8988T (cell line): ENCODE measurements at places on chromosomes 5 and 9.

DNA sequence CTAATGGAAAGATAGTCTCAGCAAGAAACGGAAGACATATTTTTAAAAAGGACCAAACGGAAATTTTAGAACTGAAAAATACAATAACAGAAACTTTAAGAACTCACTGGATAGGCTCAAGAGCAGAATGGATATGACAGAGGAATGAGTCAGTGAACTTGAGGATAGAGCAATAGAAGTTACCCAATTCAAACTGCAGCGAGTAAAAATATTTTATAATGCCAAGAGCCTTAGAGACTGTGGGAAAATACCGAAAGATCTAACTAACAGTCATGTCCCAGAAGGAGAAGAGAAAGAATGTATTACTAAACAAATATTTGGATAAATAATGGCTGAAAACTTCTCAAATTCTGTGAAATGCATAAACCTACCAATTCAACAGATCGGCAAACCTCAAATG is 40.8 kb downstream of the ADAMTS2 start:
- no peak for DNase-seq

- DNase-seq = no peak
Measured at GRCh38 chr9:114046875-114047274, 31.2 kb downstream of the AMBP start.

GRCh38 chr9:136143215-136144001 is 24.7 kb upstream of the TMEM250 start:
- no peak for DNase-seq

- no peak for DNase-seq
Measured at GRCh38 chr5:40801771-40802562, 3.8 kb upstream of the PRKAA1 start.

- no peak for DNase-seq
Measured at GRCh38 chr5:142605611-142606010, 80.3 kb downstream of the FGF1 start.

- DNase-seq = no peak
Measured at GRCh38 chr5:160339406-160340130, 27.2 kb upstream of the CCNJL start.

DNA sequence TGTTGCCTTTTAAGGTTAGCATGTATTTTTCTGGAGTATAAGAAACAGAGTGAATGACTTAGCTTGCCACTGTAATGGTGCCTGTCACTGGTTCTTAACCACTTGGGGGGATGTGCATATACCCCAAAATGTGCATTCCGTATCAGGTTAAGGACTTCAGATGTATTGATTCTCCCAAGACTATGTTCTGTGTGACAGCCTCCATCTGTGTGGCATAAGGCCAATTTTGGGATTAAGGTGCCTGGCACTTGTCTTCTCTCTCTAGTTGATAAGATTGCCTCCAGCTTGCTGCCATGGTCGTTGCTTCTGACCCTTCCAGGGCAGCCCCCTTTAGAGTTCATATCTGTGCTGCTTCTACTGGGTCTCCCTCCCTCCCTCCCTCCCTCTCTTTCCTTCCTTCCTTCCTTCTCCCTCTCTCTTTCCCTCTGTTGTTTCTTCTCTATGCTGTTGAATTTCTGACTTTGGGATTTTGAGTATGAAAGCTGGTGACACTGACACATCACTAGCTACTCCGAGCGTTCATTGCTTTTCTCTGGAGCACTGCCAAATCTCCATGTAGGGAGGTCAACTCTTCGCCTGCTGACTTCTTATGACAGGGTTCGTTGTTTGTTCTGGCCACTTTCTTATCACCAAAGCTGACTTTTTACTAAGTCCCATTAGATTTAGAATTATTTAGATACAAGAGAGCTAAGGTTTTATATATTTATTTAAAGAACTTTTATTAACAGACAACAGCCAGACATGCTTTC is 31.0 kb downstream of the TNFAIP8 start:
- DNase-seq = no peak

- no peak for DNase-seq
Measured at GRCh38 chr5:54263447-54263846, 46.9 kb downstream of the ARL15 start.

- DNase-seq = no peak
Measured at GRCh38 chr5:1103505-1104326, 8.1 kb downstream of the SLC12A7 start.

- DNase-seq = no peak
Measured at GRCh38 chr9:17810728-17811571, 232.1 kb downstream of the SH3GL2 start.

DNA sequence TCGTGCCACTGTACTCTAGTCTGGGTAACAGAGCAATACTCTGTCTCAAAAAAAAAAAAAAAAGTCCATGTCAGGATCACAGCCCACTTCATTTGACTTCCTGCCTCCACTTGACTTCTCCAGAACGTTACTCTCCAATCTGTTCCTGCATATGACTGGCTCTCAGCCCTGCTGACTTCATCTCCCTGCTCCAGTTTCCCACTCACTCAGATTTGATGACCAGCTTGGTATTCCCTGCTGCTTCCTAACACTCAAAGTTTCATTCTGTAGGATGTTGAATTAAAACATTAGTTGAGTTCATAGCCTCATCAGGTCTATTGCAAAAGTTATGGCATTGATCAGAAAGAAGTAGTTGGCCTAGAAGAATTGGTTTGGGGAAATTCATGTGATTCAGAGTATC is 52.3 kb downstream of the UGCG start:
- no peak for DNase-seq

DNA sequence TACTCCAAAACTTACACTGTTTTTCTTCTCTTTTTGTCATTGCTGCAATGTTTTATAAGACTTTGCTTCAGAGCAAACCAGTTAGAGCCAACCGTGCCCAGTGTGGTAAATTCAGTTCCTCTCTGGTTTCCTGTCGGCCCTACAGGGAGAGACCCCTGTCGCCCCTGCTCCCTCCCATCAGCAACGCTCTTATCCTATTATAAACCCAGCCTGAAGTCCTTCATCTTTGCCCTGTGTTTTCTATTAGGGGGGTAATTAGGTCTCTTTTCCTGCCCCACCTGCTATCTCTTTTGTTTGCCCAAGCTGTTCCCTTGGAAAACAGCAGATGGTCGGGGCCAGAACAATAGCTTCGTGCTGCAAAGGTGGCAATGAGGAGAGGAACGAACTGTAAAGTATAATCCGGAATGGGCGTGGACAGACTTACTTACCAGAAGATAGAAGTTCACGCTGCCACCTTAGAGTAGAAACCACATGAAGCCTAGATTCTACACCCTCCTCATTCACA is 21.4 kb upstream of the OTULINL start:
- DNase-seq = no peak

GRCh38 chr5:24381861-24382489 is 262.8 kb downstream of the CDH10 start:
- no peak for DNase-seq

DNA sequence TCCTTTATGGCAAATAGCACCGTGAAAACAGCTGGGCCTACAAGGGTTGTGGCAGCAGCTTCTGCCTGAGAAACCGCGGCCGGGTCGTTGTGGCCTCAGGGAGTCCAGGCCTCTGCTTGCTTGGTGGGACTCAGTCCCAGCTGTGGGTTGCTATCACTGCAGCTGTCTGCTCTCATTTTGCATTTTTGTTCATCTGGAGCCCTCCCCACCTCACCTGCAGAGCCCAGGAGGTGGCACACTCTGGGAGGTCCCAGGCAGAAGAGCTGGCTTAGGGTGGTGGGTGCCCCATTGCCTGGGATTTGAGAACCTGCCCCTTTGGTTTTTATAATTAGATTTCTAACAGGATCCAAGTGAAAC is 138.4 kb downstream of the GADD45G start:
- DNase-seq = no peak

DNA sequence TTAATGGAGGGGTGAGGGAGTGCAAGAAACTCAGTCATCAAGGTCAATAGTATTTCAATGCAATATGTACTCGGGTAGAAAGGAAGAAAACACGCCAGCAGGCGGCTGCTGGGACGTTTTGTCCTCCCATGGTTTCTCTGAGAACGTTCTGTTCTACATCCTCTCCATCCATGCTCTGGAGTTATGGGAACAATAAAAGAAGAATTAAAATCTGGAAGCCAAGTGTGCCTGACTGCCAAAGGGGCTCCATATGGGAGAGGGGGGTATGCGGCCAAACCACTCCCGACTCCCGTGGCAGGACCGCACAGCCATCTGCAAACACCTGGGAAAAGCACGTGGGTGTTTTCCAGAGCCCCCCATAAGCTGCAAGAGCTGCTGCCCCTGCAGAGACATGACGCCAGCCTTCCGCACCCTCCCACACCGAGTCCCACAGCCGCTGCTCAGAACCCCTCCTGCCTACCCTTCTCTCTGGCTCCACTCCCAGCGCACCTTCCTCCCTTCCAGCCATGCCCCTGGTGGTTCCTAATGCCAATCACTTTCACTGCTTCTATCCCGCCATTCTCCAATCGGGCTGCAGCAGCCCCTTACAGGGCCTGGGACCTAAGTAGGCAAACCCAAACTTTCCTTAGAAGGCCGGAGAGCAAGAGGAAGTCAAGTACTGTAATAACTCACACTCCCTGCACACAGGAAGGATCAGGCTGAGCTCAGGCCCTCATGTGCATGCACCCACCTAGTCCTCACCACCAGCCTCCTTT is 241.6 kb downstream of the SYK start:
- DNase-seq = no peak

- DNase-seq = no peak
Measured at GRCh38 chr9:7770111-7770510, 29.5 kb downstream of the DMAC1 start.

GRCh38 chr5:68298479-68298878 is 82.9 kb downstream of the PIK3R1 start:
- no peak for DNase-seq

DNA sequence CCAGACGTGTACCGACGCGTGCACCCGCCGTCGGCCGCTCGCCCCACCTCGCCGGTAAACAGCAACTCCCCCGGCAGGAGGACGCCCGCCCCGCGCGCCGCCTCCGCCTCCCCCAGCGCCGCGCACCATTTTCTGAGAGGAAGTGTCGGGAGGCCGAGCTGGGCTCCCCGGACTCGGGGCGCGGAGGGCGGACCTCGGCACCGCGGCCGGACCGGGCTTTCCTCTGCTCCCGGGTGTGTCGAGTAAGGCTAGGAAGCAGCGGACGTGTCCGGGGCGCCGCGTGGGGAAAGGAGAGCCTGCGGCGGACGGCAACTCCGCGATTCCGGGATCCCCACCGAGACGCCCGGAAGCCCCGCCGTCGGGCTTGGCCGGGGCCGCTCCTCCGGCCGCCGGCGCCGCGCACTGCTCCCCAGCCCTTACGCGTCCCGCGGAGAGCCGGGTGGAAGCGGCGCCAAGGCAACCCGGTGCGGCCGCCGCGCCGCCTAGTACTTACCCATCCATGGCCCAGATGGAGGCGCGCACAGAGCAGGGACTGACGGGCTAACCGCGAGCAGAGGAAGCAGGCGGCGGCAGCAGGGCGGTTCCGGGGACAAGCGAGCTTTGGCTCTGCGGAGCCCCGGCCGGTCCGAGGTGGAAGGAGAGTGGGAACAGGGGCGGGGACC is at the start of gene PTBP3:
TSS of gene PTBP3 (minus strand) at position 643 of the 662 bp plus-strand sequence. CDS start 35,754 bp downstream, outside the sequence.
- DNase-seq = peak; percentile 58

DNA sequence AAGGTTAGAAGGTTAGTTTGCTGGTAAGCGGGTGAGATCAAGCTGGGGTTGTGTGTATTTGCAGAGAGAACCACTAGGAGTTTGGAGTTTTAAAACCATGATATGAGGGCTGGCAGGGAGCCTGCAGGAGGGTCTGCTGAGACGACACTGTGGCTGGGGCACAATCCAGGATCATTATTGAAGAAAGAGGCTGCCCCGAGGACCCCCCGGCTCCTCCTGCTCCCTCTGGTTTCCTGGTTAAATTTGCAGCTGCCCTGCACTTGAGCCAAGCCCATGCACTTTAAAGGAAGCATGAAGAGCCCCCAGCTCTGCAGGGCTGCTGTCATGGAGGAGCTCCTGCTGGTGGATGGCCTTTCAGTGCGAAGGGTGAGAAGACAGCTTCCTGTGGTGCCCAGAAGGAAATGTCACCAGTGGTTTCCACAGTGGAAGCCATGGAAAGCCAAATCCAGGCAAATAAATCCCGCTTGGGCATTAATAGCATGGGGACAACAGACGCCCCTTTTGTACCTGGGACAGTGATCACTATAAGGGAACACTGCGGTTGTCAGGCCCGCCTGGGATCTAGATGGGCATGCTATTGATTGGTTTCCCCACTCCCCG is 140.7 kb downstream of the NSG2 start:
- DNase-seq = no peak

- no peak for DNase-seq
Measured at GRCh38 chr5:156879665-156880285, 29.7 kb downstream of the PPP1R2B start.

DNA sequence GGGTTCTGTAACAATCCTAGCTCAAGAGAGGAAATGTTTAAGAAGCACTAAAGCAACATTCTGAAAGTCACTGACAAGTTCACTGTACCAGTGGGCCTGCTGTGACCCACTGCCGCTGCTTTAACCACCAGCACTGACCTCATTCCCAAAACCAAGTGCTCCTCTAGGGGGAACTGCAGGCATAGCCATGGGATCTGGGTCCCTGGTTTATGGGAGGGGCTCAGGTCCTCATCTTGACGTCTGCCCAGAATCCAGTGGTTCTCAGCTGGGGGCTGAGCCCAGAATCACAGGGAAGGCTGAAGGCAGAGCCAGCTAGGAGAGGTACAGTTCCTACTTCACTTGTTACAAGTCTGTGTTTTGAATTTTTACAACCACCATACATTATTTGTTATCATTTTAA is 36.1 kb upstream of the SLC2A8 start:
- peak; percentile 70 for DNase-seq

GRCh38 chr9:107681988-107682387 is 192.4 kb upstream of the KLF4 start:
- no peak for DNase-seq

DNA sequence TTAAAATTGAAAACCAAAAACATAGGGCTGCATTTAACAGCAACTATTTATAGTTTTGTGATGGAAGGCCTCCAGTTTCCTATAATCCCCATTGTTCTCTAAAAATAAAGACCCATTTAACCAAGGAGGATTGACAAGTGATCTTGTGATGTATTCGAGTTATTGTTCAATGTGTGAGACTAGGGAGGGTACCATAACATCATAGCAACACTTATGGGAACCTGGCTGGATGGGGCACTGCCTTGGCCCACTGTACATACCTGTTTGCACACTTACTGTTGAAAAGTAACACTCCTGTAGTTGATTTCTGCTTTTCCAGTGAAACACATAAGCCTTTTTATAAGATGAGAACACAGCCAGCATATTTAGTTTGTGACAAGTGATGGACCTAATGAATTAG is 32.3 kb downstream of the MACIR start:
- DNase-seq = no peak

- no peak for DNase-seq
Measured at GRCh38 chr5:15637886-15638285, 137.9 kb downstream of the FBXL7 start.
